ENCODE measurements at places on chromosomes 12 and 14.

GRCh38 chr12:99528478-99528877 lies 119.1 kb upstream of the GARIN6 start:
- no peak for DNase-seq

- no peak for DNase-seq
Observed at GRCh38 chr12:72673853-72674252, 401.7 kb downstream of the TRHDE start.

GRCh38 chr14:103385929-103386712 lies 906 bp downstream of the MARK3 start:
- peak; percentile 59 for DNase-seq

DNA sequence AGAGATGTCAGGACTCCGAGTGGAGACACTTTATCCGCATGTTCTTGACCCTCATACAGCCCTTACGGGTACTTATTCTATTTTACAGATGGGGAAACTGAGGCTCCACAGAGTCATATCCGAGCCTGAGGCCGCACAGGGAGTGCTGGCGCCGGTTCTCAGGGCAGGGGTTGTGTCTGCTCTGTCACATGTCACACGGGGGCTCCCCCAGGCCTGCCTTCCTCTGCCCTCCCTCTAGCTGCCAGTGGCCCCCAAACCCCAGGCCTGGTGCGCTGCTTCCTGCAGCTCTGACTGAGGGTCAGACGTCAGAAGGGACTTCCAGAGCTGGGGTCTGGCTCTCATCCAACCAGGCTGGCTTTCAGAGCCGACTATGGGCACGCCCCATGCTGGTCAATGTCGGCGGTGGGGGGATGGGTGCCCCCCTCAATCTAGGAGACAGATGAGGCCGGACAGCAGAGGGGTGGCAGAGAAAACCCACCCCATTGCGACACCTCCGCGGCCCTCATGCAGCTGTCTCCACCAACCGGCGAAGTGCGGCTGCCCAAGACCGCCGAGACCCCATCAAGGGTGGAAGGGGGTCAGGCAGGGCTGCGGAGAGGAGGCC lies 811 bp upstream of the INF2 start:
- no peak for DNase-seq

DNA sequence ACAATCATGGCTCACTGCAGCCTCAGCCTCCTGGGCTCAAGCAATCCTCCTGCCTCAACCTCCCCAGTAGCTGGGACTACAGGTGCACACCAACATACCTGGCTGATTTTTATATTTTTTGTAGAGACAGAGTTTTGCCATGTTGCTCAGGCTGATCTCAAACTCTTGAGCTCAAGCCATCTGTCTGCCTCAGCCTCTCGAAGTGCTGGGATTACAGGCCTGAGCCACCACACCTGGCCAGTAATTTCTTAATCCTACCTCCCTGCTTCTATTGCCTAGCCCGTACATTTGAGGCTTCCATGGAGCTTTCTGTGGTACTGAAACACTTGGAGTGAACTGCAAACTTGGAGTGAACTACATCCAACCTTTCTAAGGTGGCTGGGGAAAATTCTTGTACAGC lies 20.7 kb downstream of the SLC35E3 start:
- no peak for DNase-seq

DNA sequence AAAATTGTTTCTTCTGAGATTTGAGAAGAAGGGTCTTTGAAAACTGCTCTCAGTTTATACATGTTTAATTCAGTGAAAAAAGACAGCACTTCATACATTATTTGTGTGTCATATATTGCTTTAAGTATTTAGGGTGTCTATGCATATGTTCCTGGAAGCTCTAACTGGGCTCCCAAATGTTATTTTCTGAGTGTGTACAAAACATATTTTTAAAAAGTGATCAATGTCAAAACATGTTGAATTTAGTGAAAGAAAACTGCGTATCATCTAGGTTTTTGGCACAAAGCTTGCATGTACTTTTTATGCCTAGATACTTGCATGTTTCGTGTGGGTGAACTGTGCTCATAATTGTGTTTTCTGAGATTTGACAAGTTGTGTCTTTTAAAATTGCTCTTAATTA lies 81.6 kb downstream of the ASCL4 start:
- DNase-seq: no peak

DNA sequence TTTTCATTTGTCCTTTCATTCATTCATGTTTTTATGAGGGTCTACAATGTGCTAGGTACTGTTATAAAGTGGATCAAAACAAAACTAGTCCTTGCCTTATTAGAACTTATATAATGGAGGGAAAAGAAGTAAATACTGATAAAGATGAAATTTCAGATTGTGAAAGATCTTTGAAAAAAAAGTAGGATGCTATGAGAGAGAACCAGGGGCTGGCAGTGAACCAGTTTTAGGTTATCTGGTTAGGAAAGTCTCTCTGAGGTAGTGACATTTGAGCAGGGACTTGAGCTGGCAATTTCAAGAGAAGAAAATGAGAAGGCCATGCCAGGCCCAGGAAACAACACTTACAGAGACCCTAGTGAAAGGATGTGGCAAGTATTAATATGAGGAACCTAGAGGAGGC lies 57.3 kb upstream of the E2F7 start:
- DNase-seq: no peak

- DNase-seq: no peak
Observed at GRCh38 chr12:90253136-90253535, 544.5 kb upstream of the ATP2B1 start.

DNA sequence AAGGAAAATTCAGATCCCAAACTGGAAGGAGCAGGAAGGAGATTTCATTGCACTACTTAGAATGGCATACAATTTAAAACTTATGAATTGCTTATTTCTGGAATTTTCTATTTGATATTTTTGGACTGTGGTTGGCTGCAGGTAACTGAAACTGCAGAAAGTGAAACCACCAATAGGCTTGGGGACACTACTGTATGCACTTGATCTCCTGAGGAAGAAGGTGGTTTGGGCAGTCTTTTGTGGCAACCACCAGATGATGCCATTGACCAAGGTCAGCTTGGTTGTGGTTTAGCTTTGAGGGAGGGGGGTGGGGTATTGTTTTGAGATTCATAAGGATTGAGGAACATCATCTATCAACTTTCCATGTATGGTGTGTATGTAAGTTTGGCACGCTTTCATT lies 209.5 kb upstream of the STXBP6 start:
- no peak for DNase-seq

GRCh38 chr12:74889563-74890236 lies 319.9 kb downstream of the KCNC2 start:
- no peak for DNase-seq

DNA sequence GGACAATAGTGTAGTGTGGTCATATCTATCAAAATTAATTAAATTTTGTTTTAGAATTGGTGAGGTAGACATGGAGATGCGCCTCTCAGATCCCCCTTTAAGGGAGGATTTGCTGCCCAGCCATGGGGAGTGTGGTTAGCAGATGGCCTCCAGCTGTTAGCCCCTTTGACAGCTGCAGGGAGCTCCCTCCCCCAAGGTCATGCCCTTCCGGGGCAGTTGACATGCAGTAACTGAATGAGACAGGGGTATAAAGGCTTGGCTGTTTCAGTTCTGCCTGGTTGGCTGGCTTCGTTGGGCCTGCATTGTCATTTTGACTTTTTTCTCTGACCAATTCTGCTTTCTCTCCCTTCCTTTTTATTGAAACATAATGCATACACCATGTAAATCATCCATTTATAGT lies 291.5 kb upstream of the SRRM4 start:
- DNase-seq: no peak

GRCh38 chr12:112557951-112558630 lies 139.3 kb downstream of the PTPN11 start:
- DNase-seq: peak; percentile 23

- DNase-seq: no peak
Observed at GRCh38 chr14:44897845-44898151, 63.9 kb downstream of the KLHL28 start.
